Choroid plexus epithelial cell (primary cell): ENCODE measurements at places on chromosomes 6 and 20.
A peak's percentile ranks its signal among the peaks of the same experiment; 100 is the strongest.

DNA sequence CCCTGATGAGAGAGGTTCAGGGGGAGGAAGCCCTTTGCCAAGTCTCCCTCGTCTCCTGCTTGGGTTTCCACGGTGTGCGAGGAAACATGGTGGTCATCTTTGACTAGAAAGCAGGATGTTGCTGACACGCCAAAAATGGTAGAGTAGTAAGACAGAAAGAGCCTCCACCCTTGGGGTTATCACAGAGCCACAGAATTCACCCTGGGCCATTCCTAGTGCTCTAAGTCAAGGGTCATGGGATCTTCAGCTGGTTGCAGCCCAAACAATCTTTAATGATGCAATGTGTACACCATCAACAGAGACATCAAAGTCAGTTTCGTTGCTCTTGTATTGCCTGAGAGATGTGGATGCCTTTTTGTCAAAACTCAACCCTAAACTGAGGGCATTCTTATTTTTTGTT is 201.9 kb downstream of the LY86 start:
- DNase-seq = no peak

- no peak for DNase-seq
Observed at GRCh38 chr20:13295637-13296036, 74.6 kb downstream of the ISM1 start.

DNA sequence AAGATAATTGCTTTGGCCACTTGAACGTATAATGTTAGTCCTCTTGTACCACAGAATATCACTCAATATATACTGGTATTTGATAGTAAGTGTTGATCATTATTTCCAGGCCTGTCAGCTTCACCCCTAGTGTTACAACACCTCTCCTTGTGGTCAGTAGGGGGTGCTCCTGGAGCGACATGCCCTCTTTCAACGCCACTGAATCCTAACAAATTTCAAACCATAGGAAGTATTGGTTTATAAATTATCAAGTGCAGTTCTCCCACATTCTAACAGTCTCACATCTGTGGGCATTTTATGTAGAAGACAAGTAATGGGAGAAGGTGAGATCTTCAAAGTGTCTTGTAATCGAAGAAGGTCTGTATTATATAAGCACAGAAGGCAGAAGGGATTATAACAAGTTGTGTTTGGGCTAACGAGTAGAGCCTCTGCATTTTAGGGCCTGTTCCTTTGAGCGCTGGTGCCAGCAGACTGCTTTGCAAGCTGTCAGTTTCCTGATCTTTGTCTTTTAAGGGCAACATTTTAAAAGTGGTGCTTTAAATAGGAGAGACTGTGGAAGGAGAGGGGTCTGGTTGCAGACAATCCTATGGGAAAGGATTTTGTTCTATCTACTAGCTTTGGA is 57.1 kb upstream of the CEP162 start:
- peak; percentile 72 for DNase-seq

- no peak for DNase-seq
Observed at GRCh38 chr20:49615401-49616153, 47.6 kb upstream of the PTGIS start.

DNA sequence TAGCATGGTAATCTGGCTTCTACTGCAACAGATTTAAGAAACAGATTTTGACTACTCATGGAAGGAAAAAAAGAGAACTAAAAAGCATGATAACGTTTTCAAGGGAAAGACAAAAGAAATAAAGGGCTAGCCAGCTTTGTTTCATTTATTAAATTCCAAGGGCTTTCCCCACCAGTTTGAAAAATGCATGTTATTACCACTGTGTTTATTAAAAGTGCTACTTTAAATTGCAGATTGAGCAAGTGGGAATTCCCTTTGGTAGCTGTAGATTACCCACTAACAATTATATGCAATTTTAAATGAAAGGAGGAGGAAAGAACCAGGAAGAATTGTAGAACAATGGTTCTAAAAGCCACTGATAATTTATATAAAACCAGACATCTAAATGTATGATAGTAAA is 40.6 kb upstream of the NHSL1 start:
- DNase-seq = no peak

DNA sequence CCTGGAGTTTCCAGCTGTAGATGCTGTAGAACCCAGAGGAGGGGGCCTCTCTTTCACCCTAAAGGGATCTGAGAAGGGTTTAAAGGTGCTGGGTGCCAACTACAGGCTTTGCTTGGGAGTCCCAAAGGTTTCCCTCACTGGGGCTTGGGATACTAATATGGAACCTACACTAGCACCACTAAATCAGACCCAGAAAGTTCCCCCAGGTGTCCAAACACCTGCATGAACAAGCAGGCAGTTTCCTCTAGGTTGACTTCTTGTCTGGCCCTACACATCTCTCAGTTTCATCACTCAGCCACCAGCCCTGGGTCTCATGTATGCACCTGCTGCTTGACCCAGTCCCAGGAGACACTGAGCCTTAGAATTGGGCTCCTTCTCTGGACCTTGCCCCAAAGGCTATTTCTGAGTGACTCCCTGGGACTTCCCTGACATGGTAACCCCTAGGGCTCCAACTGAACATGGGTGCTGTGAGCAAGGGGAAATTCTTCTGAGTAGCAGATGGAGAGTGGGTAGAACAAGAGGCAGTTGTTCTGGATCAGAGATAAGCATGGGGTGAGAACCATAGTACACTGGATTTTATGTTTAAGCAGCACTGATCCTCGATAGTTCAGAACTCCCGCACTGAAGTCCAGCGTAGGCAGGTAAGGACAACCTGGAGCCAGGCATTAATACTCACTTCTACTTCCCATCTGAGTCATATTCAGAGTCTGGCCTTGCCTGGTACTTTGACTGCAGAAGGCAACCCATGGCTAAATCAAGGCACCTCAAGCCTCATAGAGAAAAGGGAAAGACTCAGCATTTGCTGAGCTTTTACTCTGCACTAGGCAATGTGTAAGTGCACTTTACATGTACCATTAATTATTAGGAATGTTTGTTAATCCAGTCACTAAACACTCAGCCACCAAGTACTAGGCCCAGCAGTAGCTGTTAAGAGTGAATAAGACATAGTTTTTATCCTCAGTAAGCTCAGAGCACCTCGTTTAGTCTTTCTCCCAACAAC is 16.8 kb downstream of the BCL2L1 start:
- no peak for DNase-seq

DNA sequence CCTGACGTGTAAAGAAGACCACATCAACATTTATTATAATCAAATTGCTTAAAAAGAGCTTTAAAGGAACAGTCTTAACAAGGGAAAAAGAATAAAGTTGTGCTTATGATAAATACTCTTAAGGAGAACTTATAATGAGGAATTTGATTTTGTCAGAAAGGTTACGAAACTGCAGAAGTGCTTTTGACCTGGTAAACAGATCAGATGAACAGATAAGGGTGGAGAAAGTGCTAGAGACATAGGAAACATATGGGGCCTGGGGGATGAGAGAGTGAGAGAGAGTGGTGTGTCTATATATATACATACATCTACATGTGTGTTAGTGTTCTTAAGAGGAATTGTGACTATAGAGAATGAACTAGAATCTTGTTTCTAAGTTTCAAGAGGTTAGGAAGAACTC is 186.2 kb upstream of the GJE1 start:
- DNase-seq = no peak

DNA sequence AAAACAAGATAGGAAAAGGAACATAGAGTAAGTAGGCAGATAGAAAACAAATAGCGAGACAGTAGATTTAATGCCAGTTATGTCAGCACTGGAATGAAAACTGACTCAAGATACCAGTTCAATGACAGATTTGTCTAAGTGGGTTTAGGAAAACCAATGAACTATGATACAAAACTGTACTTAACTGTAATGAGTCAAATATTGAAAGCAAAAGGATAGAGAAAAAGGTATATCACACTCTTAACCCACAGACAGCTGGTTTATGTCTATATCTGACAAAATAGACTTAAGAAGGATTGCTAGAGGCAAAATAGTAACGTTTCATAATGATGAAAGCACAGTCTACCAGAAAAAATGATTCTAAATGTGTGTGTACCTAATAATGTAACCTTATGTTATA is 38.2 kb downstream of the ATRN start:
- no peak for DNase-seq

GRCh38 chr20:54043076-54043967 is 27.1 kb downstream of the BCAS1 start:
- no peak for DNase-seq

GRCh38 chr6:164035900-164036485 is 621.5 kb downstream of the QKI start:
- no peak for DNase-seq

DNA sequence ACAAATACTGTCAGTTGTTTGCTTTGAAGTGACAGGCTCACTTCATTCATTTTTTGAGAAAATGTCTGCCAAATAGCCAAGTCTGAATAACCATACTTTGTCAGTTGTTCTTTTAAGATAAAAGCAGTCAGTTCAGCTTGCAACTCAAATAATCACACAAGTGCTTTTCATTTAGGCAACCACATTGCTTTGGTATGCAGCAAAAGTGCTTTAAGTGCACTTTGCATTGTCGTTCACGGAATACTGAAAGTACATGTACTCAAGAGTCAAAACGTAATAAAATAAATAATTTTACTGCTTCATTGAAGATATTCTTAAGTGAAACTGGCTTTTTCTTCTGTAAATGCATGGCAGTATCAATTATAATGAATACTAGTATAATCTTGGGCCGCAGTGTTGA is 107.2 kb downstream of the MMS22L start:
- no peak for DNase-seq

GRCh38 chr6:113894712-113895674 is 37.8 kb downstream of the MARCKS start:
- no peak for DNase-seq

GRCh38 chr6:10837009-10837621 is 1.2 kb downstream of the MAK start:
- DNase-seq = peak; percentile 6

GRCh38 chr6:30127238-30128093 is 8.5 kb upstream of the TRIM40 start:
- no peak for DNase-seq
